ENCODE measurements at places on chromosomes 5 and 9.

DNA sequence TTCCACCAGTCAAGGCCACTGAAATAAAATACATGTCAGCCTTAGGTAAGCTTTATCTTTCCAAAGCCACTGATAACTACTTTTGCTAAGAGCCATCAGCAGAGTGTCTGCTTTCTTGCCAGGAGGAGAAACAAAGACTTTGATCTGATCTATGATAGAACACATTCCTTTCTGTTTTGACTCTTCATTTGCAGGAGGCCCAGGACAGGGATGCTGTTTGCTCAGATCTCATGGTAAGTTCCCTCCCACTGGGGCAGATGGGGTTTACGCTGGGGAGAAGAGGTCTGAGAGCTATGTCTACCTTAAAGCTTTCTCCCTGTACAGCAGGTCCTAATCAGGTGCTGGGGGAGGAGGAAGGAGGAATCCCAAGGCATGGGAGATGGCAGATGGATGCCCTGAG, 497.6 kb downstream of the NTRK2 start:
- DNase-seq = no peak

GRCh38 chr5:67311208-67311607, 114.6 kb upstream of the CD180 start:
- no peak for DNase-seq

GRCh38 chr9:77475641-77476473, 172.3 kb downstream of the GNA14 start:
- peak; percentile 45 for DNase-seq

GRCh38 chr5:124050120-124050770, 538.3 kb downstream of the CSNK1G3 start:
- no peak for DNase-seq

GRCh38 chr9:88536951-88537760, 2.2 kb downstream of the NXNL2 start:
- DNase-seq = no peak

GRCh38 chr5:131514316-131515283, 120.4 kb downstream of the RAPGEF6 start:
- DNase-seq = no peak

DNA sequence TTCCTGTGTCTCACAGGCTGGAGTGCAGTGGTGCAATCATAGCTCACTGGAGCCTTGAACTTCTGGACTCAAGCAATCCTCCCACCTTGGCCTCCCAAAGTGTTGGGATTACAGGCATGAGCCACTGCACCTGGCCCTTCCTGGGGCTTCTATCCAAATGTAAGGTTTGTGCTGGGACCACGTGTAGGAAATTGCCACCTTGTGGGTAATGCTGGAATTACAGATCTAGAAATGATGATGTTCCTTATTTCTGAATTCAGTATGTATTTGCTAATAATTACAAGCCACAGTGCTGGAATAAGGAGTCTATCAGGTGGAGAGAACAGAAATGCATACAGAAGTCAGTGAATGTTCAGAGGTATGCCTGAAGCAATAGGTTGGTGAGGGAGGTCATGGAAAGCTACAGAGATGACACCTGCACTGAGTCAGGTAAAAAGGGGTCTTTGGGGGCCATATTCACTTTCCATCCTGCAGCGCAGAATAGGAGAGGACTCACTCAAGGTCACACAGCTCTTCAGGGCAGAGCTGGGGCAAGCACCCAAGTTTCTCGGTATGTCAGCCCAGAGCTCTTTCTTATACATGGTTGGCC, 8.8 kb upstream of the IGFBPL1 start:
- DNase-seq = no peak

GRCh38 chr9:15238646-15239045, 68.4 kb downstream of the TTC39B start:
- DNase-seq = no peak

GRCh38 chr9:127567730-127568617, 44.1 kb upstream of the STXBP1 start:
- DNase-seq = no peak

DNA sequence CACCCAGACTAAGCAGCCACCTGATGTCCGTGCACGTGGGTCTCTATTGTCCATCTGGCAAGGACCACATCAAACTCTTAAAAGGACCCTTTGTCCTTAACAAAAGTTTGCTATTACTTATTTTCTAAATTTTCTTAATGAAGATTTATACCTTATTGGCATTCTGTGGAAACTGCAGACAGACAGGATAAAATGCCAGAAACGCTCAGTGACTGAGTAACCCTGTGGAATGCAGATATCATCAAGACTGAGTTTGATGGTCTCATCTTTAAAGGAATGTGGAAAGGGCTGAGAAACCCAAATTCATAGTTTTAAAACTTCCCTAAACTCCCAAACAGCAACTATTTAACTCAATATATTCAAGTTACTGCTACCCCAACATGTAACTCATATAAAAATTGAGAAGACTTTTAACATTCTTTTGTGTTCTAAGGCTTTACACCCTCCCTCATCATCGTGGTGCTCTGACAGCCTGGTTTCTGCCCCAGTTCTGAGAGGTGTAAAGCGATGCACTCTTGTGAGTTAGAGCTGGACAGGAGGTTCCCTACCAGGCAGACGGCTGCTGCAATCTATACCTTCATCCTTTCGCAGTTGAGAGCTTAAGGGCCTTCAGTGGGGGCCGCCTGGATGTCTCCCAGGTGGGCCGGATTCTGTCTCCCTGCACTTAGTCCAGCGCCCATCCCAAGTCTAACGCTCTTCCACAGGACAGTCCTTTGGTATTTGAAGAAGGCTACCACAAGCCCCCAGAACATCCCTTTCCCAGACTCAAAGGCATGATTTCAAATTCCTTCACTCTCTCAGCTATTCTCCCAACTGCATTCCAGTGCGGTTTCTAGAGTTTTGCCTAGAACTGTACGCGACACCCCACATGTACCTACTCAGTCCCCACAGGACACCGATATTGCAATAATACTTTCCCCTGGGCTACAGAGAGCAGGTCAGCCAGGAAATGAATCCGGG, 68.9 kb downstream of the DAP start:
- DNase-seq = no peak

- DNase-seq = no peak
These were observed 20.5 kb downstream of the ELP1 start for GRCh38 chr9:108913391-108913790.

GRCh38 chr9:93066978-93067603, 8.6 kb downstream of the SUSD3 start:
- no peak for DNase-seq

GRCh38 chr9:127741831-127742434, 6.8 kb upstream of the TOR2A start:
- DNase-seq = no peak

- DNase-seq = no peak
These were observed 19.7 kb upstream of the ABL1 start for GRCh38 chr9:130815242-130815808.

DNA sequence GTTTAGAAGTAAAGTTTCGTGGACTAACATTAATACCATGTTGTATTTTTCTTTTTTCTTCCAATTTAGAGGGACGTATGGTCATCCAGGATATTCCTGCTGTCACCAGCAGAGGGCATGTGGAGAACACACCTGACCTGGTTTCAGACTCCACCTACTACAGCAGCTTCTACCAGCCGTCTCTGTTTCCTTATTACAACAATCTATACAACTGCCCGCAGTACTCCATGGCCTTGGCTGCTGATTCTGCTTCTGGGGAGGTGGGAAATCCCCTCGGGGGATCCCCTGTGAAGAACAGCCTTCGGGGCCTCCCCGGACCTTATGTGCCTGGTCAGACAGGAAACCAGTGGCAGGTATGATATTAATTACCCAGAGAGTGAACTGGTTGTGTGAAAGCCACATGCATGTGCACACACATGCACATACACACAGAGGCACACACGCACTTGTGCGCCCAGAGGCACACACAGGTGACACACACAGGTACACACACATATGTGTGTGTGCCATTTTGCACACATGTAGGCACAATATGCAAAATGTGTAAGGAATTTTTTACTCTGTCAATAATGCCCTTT, 52.4 kb downstream of the DMRT1 start:
- DNase-seq = peak; percentile 34

DNA sequence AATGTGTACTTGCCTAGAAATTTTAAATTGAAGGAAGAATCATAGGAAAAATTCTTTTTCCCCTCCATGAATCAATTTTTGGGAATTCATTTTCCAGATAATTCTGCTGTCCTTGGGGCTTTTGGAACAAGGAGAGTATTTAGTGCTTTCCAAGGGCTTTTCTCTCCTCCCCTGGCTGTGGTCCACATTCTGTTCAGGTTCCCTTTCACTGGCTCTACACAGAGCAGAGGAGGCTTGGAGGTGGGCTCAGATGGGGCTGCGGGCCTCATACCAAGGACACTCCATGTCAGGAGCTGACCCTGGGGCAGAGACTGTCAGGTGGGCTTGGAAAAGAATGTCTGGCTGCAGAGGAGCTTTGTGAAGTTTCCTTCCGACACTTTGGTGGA, 128.1 kb downstream of the GADD45G start:
- no peak for DNase-seq

- no peak for DNase-seq
These were observed 38.5 kb downstream of the TTC1 start for GRCh38 chr5:160047423-160047822.

DNA sequence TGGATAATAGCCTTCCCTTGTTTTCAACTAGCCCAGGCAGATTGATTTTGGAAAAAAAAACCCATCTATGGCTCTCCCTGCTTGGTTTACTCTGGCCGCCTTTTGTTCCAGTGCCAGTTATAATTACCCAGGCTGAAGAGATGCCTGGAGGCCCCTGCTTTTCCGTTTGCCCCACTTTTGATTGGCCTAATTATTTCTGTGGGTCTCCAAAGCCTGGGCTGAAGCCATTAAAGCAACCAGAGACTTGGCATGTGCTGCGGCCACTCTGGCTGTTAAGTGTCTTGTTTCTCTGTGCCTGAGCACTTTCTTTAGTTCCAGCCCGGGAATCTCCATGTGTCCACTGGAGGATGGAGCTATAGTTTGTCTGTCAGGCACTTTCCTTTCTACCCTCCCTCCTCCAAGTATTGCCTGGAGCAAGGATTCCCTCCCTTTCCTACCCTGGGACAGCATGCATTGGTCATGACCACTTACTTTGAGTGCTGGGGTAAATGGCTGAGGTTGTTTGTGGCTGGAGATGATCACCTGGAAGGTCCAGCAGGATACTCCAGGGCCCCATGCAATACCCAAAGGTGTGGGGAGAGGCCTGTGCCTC, 105.1 kb upstream of the CTSL start:
- no peak for DNase-seq

DNA sequence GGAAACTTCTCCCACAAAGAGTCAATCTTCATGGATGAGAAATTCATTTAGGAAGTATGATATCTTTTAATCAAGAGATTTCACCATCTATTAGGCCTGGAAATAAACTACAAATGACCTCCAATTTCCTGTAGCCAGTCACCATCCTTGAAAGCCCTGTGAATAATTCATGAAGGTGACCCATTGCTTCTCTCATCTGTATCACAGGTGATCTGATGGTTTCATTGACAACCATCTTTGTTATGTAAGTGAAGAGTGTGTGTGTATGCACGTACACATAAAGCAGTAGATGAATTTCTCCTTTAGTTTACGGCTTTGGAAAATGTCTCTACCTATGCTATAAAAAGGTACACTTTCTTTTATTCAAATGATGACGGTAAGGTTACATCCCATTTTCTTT, 644.1 kb upstream of the KLF4 start:
- DNase-seq = no peak

DNA sequence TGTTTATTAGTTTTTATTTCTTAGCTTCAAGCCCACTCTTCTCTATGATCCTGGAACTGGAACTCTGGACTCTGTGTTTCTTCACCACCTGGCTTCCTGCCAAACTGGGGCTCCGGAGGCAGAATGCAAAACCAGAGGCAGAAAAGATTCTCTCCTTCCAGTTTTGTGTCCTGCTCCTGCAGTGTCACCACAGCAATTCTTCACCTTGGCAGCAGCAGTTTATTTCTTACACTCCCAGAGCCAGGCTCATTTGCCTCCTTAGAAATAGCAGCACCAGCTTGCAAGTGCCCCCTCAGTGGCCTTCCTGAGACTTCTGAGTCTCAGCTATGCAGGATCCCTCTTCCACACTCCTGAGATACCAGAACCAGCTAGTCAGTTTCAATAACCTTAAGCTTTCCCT, 26.7 kb upstream of the CAMK4 start:
- no peak for DNase-seq

DNA sequence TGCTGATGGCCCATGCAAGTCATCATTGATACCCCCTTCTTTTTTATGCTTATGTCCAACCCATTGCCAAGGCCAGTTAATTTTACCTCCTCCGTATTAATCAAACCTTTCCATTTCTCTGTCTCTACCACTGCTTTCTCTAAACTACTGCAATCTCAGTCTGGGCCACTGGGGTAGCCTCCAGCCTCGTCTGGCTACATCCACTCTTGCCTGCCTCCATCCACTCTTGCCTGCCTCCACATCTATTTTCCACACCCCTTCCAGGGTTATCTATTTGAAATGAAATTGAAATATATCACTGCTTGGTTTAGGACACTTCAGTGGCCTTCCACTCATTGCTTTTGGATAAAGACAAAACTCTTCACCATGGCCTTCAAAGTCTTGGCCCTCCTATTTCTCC, 425.3 kb upstream of the CLINT1 start:
- no peak for DNase-seq

GRCh38 chr5:121962347-121962670, 534 bp downstream of the SRFBP1 start:
- DNase-seq = no peak

DNA sequence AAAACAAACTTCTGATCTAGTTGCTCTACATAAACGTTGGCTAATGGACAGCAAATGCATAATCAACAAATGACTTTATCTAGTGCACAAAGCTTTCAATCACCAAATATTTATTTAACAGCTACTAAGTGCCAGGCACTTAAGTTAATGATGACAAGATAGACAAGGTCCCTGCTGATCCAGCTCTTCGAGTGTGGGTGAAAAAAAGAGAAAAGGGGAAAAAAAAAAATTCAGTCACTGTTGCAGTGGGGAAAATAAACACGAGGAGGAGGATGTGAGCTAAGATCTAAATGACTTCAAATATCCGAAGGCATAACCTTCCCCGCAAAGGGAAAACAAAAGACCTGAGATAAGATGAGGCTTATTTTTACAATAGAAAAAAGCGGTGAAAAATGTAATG, 9.6 kb downstream of the PSIP1 start:
- DNase-seq = no peak

DNA sequence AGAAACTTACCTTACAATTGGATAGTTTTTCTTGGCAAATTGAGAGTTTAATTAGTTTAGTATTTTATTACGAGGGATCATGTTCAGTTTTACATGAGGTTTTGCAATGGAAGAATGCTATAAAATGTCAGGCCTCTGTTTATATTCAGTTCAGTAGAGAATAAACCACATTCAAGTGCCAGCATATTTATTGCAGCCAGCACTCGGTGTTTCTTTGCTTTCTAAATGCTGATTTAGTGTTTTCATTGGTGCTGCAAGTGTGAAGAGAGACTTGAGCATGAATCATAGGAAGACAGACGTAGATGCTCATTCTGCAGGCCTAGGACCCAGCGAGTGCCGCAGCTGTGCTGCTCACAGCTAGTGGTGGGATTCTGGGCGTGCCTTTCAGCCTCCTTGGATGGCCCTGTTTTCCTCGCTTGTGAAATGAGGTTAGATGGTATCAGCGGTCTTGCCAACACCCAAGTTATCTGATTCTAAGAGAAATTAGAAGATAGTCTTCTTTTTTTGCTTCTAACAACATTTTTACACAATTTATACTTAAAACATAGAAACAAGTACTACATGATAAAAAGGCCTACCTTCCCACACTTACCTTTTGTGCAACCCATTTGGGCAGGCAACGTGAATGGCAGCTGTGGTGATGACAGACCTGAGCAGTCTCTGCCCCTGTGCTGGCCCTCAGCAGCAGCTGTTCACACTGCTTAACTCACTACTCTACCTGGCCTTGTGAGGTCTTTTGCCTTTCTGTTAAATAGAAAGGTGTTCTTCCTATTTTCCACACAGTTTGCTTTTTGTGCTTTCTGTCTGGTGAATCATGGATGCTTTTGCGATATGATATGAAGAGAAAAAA, 26.8 kb upstream of the TNFAIP8 start:
- DNase-seq = peak; percentile 52
